ENCODE measurements at places on chromosomes 2 and 18.

DNA sequence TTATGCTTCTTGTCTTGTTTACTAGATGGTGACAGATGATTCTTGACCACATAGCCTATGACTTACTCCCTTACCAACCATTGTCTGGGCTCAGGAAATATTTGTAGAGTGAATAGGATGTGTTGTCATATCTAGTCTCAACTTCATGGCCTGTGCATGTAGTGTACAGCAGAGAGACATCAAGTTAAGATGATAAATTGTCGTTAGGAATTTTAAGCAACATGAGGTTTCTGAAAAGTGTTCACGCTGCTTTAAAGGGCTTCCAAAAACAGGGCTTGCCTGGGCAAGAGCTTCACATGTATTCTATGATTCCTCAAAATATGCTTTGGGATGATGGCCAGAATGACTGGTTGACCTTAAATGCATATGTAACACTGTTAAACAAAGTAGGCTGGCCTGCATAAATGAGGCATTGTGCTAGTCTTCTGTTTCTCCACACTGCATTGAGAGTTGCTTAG lies 424.0 kb downstream of the RND3 start:
- peak; percentile 85 for DNase-seq

DNA sequence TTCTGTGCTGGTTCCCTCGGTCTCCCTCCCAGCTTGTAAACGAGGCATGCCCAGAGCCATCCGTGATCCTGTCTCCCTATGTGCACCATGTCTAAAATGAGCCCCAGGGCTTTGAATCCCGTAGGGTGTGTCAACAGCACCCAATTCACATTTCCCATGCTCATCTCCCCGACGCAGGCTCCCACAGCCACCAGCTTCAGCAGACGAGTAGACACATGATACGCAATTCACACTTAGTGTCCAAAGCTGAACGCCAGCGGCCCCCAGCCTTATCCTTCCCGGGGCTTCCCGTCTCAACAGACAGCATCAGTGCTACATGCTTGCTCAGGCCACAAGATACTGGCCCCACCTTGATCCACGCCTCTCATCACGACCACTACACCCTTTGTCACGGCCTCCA lies 88.1 kb downstream of the EIPR1 start:
- DNase-seq, result no peak

DNA sequence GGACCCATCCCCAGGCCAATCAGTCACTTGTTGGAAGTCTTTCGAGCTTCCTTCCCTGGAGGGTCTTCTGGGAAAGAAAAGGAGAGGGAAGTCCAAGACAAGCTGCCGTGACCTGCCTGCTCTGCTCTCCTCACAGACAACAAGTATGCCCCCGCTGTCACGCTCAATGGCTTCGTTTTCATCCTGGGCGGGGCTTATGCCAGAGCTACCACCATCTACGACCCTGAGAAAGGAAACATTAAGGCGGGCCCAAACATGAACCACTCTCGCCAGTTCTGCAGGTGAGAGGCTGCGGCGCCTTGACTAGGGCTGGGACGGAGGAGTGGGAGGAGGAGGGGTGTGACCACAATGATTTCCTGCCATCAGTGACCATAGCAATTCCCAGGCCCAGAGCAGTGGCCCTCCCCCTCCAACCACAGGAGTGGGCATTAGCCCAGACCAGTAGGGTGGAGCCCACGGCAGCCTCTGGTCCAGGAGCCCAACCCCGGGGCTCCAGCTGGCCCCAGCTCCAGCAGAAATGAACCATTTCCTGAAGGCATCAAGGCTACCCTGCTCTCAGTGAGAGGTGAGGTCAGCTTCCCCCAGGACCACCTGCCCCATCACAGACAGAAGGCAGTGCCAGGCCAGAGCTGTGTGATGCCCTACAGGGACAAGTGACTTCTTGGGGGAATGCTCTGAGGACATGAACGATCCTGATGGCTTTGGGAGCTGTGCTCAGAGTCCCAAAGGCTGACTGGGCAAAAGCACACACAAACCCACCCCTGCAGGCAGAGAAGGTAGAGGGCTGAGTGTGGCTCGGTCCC lies 223.1 kb downstream of the ATAD2B start:
- no peak for DNase-seq

GRCh38 chr2:219184121-219184520 lies 6.0 kb downstream of the RETREG2 start:
- DNase-seq, result no peak

DNA sequence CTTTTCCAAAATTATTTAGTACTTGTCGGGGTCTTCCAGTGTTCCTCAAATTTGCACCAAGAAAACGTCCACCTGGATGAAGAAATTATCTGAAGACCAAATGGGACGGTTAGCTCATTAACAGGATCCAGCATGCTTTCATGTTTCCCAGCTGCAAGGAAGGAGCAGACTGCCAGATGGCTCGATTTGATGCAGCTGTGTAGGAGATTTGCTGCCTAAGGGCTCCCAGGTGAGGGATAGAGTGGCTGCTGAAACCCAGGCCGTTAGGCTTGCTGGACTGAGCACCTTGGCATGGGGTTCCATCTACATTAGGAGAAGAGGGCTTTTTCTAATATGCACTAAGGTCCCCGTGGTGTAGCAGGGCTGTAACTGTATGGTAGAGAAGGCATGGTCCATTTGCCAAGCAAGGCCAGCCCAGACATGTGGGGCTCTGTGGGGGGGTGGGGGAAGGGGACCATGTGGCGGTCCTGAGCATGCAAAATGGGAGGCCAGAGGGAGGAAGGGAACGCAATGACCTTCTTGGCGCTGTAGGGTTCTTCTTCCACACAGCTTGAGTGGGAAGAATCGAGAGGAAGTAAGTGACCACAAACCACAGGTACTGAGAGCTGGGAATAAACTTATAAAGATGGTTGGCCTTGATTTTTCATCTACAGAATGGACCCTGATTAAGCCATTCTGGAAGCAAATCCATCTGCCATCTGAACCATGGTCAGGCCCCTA lies 144.0 kb downstream of the TMEM163 start:
- no peak for DNase-seq

DNA sequence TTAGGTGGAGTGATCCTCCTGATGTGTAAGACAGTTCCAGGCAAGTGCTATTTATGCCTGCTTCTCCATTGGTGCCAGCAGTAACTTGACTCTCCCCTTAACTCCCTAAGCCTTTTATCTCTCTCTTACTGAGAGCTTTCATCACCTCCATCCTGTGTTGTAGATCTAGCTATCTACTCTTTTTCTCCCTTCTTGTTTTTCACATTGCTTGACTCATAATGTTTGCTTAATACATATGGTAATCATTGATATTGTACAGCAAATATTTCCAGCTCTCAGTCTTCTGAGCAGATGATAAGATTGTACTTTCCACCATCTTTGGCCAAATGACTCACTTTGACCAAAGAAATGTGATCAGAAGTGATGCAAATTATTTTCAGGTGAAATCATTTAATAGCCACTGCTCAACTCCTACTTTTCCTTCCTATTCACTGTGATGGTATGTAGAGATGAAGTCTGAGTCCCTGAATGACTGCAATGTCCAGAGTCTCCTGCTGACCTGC lies 165.0 kb downstream of the PLCL1 start:
- DNase-seq, result peak; percentile 65

GRCh38 chr2:143776526-143777297 lies 647.5 kb downstream of the ARHGAP15 start:
- DNase-seq, result no peak

GRCh38 chr2:65722028-65722778 lies 289.8 kb upstream of the SPRED2 start:
- DNase-seq, result peak; percentile 10

DNA sequence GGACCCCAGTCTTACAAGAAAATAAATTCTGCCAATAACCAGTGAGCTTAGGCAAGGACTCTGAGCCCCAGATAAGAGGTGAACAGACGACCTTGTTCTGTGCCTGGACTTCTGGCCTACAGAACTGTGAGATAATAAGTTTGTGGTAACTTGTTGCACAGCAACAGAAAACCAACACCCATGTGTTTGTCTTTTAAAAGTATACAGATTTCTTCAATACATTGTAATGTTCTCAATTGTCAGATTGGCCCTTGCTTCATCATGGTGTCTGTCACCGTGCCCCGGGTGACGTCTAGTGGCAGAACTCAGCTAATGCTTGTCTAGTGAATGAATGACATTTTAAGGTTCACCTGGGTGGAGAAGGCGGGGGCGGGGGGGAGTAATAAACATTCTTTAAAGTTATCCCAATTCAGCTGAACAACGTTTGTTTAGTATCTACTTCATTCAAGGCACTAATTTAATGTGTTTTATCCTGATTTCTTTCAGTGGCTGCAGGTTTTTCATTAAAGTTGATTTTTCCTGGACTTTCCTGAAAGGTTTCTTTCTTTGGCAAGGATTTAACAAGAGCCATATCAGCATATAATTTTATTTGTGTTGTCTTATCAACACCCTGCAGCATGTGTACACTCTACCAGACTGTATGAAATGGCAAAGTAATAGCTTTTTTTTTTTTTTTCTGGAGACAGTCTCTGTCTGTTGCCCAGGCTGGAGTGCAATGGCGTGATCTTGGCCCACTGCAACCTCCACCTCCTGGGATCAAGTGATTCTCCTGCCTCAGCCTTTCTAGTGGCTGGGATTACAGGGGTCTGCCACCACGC lies 123.8 kb upstream of the DLX2 start:
- no peak for DNase-seq
